ENCODE measurements at places on chromosomes 2 and 18.

- DNase-seq = no peak
Measured at GRCh38 chr2:236767941-236768340, 198.3 kb downstream of the ACKR3 start.

- no peak for DNase-seq
Measured at GRCh38 chr2:133919285-133919684, 334.6 kb upstream of the MGAT5 start.

GRCh38 chr18:24094561-24094960 lies 44.3 kb upstream of the CABYR start:
- DNase-seq = no peak

DNA sequence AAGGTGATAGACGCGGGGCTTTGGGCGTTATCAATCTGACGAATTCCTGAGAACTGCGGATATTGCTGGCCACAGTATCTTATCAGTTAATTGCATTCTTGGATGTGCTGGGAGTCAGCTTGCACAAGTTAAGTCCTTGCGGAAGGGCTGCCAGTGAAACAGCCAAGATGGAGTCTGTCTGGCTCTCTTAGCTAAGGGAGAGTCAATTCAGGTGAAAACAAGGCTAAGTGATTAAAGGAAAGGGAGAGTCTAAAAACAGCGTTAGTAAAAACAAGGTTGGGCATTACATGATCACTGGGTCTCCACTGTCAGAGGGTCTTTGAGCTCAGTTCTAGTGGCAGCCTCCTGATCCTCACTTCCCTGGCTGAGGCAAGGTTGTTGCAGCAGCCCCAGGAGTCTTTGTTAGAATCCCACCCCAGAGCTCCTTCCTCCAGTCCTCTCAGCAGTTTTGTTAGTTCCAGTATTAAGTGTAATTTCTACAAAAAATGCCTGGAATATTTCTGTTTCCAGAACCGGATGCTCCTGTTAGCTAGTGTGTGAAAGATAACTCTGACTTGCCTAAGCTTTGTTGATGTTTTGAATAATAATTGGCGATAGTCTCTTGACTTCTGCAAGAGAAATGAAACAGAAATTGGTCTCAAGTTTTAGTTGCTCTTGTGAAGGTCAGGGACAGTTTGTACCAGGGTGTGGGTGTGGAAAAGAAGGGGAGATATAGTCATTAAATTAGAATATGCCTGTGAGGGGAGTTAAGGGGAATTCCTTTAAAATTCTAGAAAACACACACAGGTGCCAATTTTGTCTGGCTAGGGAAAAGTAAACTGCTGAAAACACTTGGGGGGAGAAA lies 10.6 kb downstream of the CFLAR start:
- no peak for DNase-seq

DNA sequence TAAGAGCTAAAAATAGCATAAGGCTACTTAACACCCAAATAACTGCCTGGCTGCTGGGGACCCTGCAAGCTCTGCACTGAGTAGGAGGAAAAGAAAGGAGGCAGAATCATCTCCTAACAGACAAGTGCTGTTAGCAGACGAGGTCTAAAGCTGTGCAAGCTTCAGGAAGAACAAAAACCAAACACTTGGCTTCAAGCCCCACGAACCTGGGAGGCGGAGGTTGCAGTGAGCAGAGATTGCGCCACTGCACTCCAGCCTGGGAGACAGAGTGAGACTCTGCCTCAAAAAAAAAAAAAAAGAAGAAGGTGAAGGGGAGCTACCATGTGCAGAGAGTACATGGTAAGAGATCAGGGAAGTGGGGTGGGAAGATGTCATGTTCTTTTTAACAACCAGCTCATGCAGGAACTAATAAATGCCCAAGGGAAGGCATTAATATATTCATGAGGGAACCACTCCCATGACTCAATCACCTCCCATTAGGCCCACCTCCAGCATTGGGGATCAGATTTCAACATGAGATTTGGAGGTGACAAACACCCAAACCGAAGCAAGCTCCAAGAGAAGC lies 28.8 kb upstream of the INO80C start:
- no peak for DNase-seq

All from iPS DF 19.7 (cell line).